ENCODE measurements at places on chromosomes 12 and 14. TPM values are rescaled to one million over a fixed set of nuclear protein-coding genes. Genes with fewer than 3 reads are reported as not detected.

- H3K27ac ChIP-seq: no peak overlapping the region
- no peak overlapping the region for H3K4me3 ChIP-seq
- H3K36me3 ChIP-seq: no peaks in the 10 kb centered on the region
- DNase-seq: no peak
- no peaks in the 10 kb centered on the region for H3K4me1 ChIP-seq
- H3K27me3 ChIP-seq: no peaks in the 10 kb centered on the region
These were observed 21.3 kb upstream of the COX6A1 start for GRCh38 chr12:120416490-120417216.

- H3K4me3 ChIP-seq: no peak overlapping the region
- no peak for DNase-seq
- no peaks in the 10 kb centered on the region for H3K4me1 ChIP-seq
- H3K36me3 ChIP-seq: no peaks in the 10 kb centered on the region
- H3K27ac ChIP-seq: no peak overlapping the region
These were observed 4.3 kb upstream of the GZMH start for GRCh38 chr14:24613747-24614146.

DNA sequence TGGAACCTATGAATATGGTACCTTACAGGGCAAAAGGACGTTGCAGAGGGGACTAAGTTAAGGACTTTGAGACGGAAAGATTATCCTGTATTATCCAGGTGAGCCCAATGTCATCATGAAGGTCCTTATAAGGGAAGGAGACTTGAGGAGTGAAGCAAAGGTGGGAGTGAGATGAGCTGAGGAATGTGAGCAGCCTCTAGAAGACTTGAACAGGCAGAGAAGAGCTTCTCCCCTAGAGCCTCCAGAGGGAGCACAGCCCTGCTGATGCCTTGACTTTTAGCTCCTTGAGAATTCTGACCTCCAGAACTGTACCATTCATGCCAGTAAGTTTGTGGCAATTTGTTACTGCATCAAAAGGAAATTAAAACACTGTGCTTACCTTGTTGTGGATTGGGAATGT lies 41.8 kb upstream of the DCD start:
- H3K36me3 ChIP-seq: no peaks in the 10 kb centered on the region
- peaks cover 71% of the 10 kb centered on the region for H3K27me3 ChIP-seq
- H3K4me1 ChIP-seq: no peaks in the 10 kb centered on the region
- H3K4me3 ChIP-seq: no peak overlapping the region
- DNase-seq: no peak
- H3K27ac ChIP-seq: no peak overlapping the region

DNA sequence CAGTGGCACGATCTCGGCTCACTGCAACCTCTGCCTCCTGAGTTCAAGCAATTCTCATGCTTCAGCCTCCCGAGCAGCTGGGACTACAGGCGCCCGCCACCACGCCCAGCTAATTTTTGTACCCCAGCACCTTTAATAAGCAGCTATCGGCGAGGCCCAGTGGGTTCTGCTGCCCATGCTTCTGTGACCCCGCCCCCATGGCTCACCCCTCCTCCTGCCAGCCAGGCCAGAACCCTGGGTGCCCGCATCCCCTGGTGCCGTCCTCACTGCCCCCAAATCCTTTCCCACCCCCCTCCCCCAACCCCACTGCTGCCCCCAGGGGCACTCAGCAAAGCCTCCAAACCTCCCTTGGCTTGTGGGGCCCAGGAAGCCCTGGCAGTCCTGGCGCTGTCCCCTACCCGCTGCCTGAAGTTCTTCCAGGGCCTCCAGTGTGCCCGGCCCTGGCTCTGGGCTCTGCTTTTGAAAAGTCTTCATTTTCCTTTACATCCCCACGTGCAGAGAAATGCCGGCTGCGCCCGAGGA lies 14.5 kb downstream of the BAG5 start:
- no peak overlapping the region for H3K4me3 ChIP-seq
- DNase-seq: no peak

DNA sequence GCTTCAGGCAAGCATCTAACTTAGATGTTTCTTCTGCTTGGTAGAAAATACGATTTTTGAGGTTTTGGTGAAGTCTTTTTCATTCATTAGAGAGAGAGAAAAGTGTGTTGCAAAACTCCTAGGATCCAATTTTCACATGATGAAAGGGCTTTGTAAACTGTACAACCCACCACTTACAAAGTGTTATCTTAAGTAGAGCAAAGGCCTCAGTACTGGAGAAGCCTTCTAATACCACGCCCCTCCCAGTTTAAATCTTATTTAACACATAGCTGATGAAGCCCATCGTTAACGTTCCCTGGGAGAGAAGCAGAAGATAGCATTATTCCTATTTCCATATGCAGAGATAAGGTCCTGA lies 869 bp downstream of the APOLD1 start:
- H3K4me3 ChIP-seq: peak overlapping the region; percentile 76
- peak overlapping the region; percentile 97 for H3K27ac ChIP-seq
- H3K4me1 ChIP-seq: peaks cover 31% of the 10 kb centered on the region
- no peaks in the 10 kb centered on the region for H3K36me3 ChIP-seq
- no peaks in the 10 kb centered on the region for H3K27me3 ChIP-seq

DNA sequence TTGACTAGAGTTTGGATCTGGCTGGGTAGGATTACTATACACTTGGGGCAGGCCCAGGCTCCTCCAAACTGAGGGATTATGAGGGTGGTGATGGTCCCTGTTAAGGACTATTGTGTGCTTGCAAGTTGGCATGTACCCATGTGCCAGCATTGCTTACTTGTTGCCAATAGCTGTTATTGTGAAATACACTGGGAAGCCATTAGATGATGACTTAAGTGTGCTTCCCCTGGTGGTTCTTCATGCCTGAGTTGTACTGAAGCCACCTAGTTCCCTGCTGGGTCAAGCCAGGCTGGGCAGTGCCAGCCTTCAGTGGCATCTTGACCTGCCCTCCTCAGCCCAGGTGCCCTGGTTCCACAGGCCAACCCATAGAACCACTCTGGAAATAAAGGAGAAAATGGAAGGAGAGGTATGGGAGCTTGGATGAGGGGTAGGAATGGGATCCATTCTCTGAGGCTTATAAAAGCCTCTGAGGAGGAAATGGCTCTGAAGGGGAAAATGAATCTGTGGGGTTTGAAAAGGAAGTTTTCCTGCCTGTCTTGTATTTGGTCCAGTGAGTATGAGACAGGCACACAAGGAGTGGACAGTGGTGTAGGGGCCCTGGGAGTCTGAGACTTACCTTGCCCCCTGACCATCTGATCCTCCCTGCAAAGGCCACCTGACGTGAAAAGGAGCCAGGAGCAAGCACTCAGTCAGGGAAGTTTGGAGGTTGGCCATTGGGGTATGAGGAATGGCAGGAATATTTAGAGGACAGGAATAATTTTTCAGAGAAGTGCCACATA lies 724 bp downstream of the LTB4R start:
- H3K27ac ChIP-seq: peak overlapping the region; percentile 88
- H3K4me3 ChIP-seq: peak overlapping the region; percentile 69
- no peak for DNase-seq
- no peaks in the 10 kb centered on the region for H3K36me3 ChIP-seq
- H3K27me3 ChIP-seq: no peaks in the 10 kb centered on the region

- DNase-seq: no peak
- peak overlapping the region; percentile 41 for H3K4me3 ChIP-seq
- peaks cover 99% of the 10 kb centered on the region for H3K27me3 ChIP-seq
- H3K36me3 ChIP-seq: no peaks in the 10 kb centered on the region
- peaks cover 43% of the 10 kb centered on the region for H3K4me1 ChIP-seq
These were observed 1.4 kb downstream of the FOXA1 start for GRCh38 chr14:37593511-37594237.

SLC4A8 gene
- 0.12 TPM for polyA plus RNA-seq

- no peaks in the 10 kb centered on the region for H3K27me3 ChIP-seq
- H3K4me1 ChIP-seq: no peaks in the 10 kb centered on the region
- peaks cover 25% of the 10 kb centered on the region for H3K36me3 ChIP-seq
- no peak overlapping the region for H3K27ac ChIP-seq
- no peak for DNase-seq
These were observed 43.3 kb upstream of the NPFF start for GRCh38 chr12:53550595-53550994.

DNA sequence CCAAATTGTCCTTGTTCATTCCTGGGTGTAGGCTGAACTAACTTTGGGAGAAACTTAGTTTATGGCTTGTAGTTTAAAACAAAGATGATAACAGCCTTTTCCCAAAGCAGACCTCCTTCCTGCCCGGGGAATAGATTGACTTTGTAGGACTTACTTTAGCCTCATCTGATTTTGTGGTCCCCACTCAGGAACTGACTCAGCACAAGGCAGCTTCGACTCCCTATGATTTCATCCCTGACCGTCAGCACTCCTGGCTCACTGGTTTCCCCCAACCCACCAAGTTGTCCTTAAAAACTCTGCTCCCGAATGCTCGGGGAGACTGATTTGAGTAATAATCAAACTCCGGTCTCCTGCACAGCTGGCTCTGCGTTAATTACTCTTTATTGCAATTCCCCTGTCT lies 40.1 kb upstream of the DDHD1 start:
- no peaks in the 10 kb centered on the region for H3K36me3 ChIP-seq
- no peaks in the 10 kb centered on the region for H3K4me1 ChIP-seq
- no peak overlapping the region for H3K4me3 ChIP-seq
- H3K27me3 ChIP-seq: no peaks in the 10 kb centered on the region
- H3K27ac ChIP-seq: no peak overlapping the region

NOXRED1 gene
- not detected for polyA plus RNA-seq

GRCh38 chr14:21654215-21654614 lies 580 bp downstream of the OR4E2 start:
- peaks cover 11% of the 10 kb centered on the region for H3K4me1 ChIP-seq
- H3K4me3 ChIP-seq: no peak overlapping the region
- no peak overlapping the region for H3K27ac ChIP-seq
- DNase-seq: no peak
- H3K27me3 ChIP-seq: no peaks in the 10 kb centered on the region

DNA sequence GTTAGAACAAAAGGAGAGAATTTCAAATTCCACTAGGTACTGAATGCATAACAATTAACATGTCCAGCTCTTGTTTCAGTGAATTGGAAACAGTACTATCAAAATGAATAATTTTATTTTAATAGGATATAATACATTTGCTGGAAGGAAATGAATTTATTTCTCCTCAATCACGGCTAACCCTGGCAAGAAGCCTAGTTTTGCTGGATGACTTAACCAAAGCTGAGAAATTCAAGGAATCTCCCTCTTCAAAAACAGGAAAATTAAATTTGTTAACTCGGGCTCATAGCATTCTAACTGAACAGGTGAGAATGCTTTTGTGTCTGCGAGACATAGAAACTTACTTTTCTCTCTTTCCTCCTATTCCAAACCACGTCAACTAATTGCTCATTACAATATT lies 163.5 kb upstream of the NEDD1 start:
- no peak overlapping the region for H3K27ac ChIP-seq
- no peak for DNase-seq
- no peak overlapping the region for H3K4me3 ChIP-seq
- H3K4me1 ChIP-seq: no peaks in the 10 kb centered on the region
- no peaks in the 10 kb centered on the region for H3K36me3 ChIP-seq

- H3K27me3 ChIP-seq: no peaks in the 10 kb centered on the region
- DNase-seq: no peak
- H3K36me3 ChIP-seq: no peaks in the 10 kb centered on the region
- peak overlapping the region; percentile 85 for H3K27ac ChIP-seq
These were observed 126.2 kb downstream of the CRADD start for GRCh38 chr12:93803424-93803807.

DNA sequence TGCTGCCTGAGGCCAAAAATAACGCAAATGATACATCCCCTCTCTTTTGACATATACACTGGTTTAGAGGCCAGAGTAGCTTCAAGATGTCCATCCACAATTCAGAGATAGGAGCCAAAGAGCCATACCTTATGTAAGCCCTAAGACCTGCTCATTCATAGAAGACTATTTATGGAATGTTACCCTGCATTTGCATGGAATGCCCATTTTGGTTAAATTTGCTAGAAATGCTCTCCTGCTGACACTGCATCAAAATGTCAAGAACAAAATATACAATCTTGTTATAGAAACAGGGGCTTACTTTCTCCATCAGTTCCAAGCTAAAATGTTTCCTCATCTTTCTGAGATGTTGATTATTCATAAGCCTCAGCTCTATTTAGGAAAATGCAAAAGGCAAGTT lies 183.3 kb upstream of the CDKN3 start:
- H3K4me1 ChIP-seq: no peaks in the 10 kb centered on the region
- no peak overlapping the region for H3K4me3 ChIP-seq
- DNase-seq: no peak
- H3K36me3 ChIP-seq: no peaks in the 10 kb centered on the region
- H3K27me3 ChIP-seq: no peaks in the 10 kb centered on the region

DNA sequence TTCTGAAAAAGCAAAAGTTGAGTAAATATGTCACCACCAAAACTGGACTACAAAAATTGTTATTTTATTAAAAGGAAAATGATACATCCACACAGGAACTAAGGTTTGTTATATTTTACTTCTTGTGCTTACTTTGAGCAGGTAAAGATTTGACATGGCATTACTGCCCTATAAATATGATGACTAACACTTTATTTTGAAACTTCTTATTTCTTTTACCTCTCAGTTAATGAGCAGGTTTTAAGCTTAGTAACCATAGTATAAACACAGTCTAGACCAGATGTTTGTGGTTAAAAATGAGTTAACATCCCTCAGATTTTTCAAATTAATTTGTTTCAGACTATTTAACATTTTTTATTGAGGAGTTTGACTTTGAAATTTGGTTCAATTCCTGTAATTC lies 862.5 kb upstream of the USP15 start:
- no peak for DNase-seq
- H3K27ac ChIP-seq: no peak overlapping the region
- H3K36me3 ChIP-seq: no peaks in the 10 kb centered on the region
- H3K4me3 ChIP-seq: no peak overlapping the region

GRCh38 chr12:113766879-113767878 lies 198.9 kb downstream of the RBM19 start:
- peaks cover 44% of the 10 kb centered on the region for H3K27me3 ChIP-seq
- no peaks in the 10 kb centered on the region for H3K36me3 ChIP-seq
- DNase-seq: no peak
- no peaks in the 10 kb centered on the region for H3K4me1 ChIP-seq

DPF3 gene
- 3.8 TPM for polyA plus RNA-seq
